PC-3 (cell line): ENCODE measurements at places on chromosomes 13 and 19. TPM values are rescaled to one million over a fixed set of nuclear protein-coding genes. Genes with fewer than 3 reads are reported as not detected.

The NLRP9 gene
- not detected in 2 replicates for total RNA-seq

The ZNF528 gene
- total RNA-seq, result 4.9 and 5.7 TPM in 2 replicates

The ONECUT3 gene
- total RNA-seq, result 1.4 and 2.0 TPM in 2 replicates

The RNF113B gene
- not detected in 2 replicates for total RNA-seq

The STOML3 gene
- total RNA-seq, result not detected in 2 replicates

The CYP2F1 gene
- total RNA-seq, result not detected in 2 replicates

The CEACAM3 gene
- total RNA-seq, result not detected in 2 replicates

The GPR12 gene
- not detected in 2 replicates for total RNA-seq

The ZNF208 gene
- not detected in 2 replicates for total RNA-seq

DNA sequence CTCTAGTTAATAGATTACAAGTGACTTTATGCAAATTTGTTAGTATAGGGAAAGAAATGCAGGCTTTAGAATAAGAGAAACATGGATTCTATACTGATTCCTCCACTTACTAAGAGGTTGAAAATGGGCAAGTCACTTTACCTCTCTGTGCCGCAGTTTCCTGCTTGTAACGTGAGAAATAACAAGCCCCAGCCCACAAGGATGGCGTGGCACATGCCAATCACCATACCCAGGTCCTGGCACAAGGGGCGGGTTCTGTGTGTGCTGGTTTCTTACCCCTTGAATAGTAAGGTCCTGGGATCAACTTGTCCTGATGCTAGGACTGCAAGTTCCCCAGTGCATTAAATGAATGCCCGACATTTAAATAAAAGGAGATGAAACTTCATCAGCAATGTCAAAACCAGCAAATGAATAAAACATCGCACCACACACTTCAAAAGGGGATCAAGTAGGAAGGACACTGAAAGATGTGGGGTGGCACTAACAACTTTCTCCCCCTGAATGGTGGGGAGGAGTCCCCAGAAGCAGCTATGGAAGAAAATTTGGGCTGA, 7.9 kb upstream of the SIGLEC9 start:
- no peaks in the 10 kb centered on the region for H3K36me3 ChIP-seq
- H3K27me3 ChIP-seq, result peaks cover 53% of the 10 kb centered on the region
- DNase-seq, result no peak
- no peak overlapping the region for H3K27ac ChIP-seq

DNA sequence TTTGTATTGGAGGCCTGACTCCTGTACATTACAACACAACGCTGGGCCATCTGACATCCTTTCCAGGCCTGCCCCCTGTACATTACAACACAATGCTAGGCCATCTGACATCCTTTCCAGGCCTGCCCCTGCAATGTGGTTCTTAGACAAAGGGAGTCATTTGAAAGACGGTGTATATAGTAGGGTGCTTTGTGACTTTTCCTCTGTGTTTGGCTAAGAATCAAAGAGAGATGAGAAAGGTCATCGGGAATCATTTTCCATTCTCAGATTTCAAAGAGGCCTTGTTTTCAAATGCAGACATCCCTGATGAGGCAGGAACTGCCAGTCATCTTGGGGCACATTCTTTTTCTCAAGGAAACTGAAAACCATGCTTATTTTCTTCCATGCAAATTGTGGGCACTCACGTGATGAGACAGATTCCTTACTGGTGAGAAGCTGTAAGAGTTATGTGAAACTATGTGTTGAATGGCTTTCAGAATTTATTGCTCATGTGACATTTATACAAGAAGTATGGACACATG, 551.6 kb downstream of the MYO16 start:
- no peak overlapping the region for H3K27ac ChIP-seq
- H3K27me3 ChIP-seq, result no peaks in the 10 kb centered on the region
- H3K4me3 ChIP-seq, result no peak overlapping the region
- no peaks in the 10 kb centered on the region for H3K36me3 ChIP-seq

DNA sequence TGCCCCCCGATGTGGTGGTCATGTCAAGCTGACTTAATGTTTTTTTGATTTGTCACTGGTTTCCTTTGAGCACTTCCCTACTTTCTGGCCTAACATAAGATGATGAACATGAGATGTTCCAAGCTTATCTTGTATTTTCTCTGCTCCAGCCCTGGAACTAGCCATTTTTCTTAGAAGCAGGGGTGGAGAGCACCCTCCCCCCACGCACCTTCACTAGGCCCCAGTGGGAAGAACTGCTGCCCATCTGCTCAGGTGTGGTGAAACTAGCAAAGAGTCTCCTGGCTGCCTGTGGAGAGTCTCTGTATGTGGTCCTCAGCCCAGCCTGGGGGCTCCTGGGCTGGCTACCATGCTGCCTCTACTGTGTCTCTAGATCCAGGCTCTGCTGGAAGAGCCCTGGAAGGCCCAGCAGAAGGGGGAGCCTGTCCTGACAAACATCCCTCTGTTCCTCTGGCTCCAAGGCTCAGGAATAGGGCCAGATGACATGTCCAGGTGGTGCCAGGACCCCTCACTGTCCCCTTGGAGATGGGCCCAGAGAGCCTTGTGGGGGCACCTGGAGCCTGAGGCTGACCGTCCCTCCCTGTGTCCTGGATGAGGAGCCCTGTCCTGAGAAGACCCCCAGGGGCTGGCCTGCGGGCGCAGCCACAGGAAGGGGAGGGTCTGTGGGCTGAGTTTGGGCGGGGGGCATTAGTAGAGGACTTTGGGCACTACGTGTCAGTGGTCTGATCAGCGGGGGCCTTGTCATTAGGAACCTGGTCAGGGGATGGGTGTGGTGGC, 4.8 kb upstream of the ZNF14 start:
- H3K27me3 ChIP-seq, result no peaks in the 10 kb centered on the region
- no peak overlapping the region for H3K27ac ChIP-seq
- H3K4me3 ChIP-seq, result no peak overlapping the region
- H3K4me1 ChIP-seq, result no peaks in the 10 kb centered on the region
- H3K36me3 ChIP-seq, result no peaks in the 10 kb centered on the region

- H3K36me3 ChIP-seq, result no peaks in the 10 kb centered on the region
- DNase-seq, result no peak
- H3K4me1 ChIP-seq, result no peaks in the 10 kb centered on the region
- no peak overlapping the region for H3K27ac ChIP-seq
Measured at GRCh38 chr19:37303591-37304171, 67.2 kb upstream of the ZNF527 start.

DNA sequence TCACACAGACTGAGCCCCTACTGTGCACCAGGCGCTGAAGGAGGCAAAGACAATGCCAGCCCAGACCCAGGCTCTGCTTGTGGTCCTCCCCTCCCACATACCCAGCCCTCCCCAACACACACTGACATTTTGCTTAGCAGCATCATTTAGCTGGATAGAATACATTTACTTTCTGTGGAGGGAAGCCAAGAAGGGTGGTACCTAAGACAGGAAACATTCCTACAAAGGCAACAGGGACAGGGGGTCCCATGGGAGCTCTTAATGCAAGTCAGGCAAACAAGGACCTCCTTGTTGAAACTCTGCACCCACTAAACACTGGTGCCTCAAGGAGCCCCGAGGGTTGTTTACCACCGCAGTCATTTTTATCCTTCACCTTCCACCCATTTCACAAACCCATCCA, 77.0 kb upstream of the ZNF507 start:
- H3K36me3 ChIP-seq, result no peaks in the 10 kb centered on the region
- no peak overlapping the region for H3K4me3 ChIP-seq
- H3K27me3 ChIP-seq, result peaks cover 21% of the 10 kb centered on the region
- no peak for DNase-seq
- no peak overlapping the region for H3K27ac ChIP-seq

- H3K36me3 ChIP-seq, result no peaks in the 10 kb centered on the region
- DNase-seq, result peak; percentile 37
- no peak overlapping the region for H3K27ac ChIP-seq
- H3K4me1 ChIP-seq, result 0 out of 2 replicates have a peak, but pooled peaks cover 4% of the 10 kb centered on the region
- H3K4me3 ChIP-seq, result peak overlapping the region; percentile 58
- H3K27me3 ChIP-seq, result no peaks in the 10 kb centered on the region
Measured at GRCh38 chr19:46404055-46404752, 9.2 kb downstream of the CCDC8 start.

GRCh38 chr13:44140888-44141724, 232.5 kb upstream of the SERP2 start:
- no peaks in the 10 kb centered on the region for H3K27me3 ChIP-seq
- H3K4me1 ChIP-seq, result peaks cover 36% of the 10 kb centered on the region
- no peaks in the 10 kb centered on the region for H3K36me3 ChIP-seq
- no peak for DNase-seq
- H3K27ac ChIP-seq, result peak overlapping the region; percentile 84
- peak overlapping the region; percentile 48; the same call in 1 of the 2 replicates for H3K4me3 ChIP-seq

- H3K27ac ChIP-seq, result peak overlapping the region; percentile 85
- H3K27me3 ChIP-seq, result no peaks in the 10 kb centered on the region
- H3K36me3 ChIP-seq, result peaks cover 11% of the 10 kb centered on the region
- H3K4me1 ChIP-seq, result peaks cover 57% of the 10 kb centered on the region
Measured at GRCh38 chr19:58558623-58559274, 338 bp upstream of the UBE2M start.

GRCh38 chr13:65613004-65613403, 1617.1 kb downstream of the PCDH9 start:
- H3K27ac ChIP-seq, result no peak overlapping the region
- H3K36me3 ChIP-seq, result no peaks in the 10 kb centered on the region
- peak; percentile 13 for DNase-seq
- no peak overlapping the region for H3K4me3 ChIP-seq
- no peaks in the 10 kb centered on the region for H3K27me3 ChIP-seq

- no peaks in the 10 kb centered on the region for H3K27me3 ChIP-seq
- H3K4me3 ChIP-seq, result peak overlapping the region; percentile 92
- peaks cover 19% of the 10 kb centered on the region for H3K4me1 ChIP-seq
- H3K36me3 ChIP-seq, result peaks cover 31% of the 10 kb centered on the region
- DNase-seq, result no peak
Measured at GRCh38 chr19:16627193-16627927, 644 bp downstream of the MED26 start.

GRCh38 chr19:19597809-19598306, 20.6 kb downstream of the PBX4 start:
- no peak for DNase-seq
- H3K27me3 ChIP-seq, result no peaks in the 10 kb centered on the region
- H3K36me3 ChIP-seq, result 0 out of 2 replicates have a peak, but pooled peaks cover 8% of the 10 kb centered on the region
- peaks cover 20% of the 10 kb centered on the region for H3K4me1 ChIP-seq
- H3K27ac ChIP-seq, result no peak overlapping the region
- H3K4me3 ChIP-seq, result no peak overlapping the region

DNA sequence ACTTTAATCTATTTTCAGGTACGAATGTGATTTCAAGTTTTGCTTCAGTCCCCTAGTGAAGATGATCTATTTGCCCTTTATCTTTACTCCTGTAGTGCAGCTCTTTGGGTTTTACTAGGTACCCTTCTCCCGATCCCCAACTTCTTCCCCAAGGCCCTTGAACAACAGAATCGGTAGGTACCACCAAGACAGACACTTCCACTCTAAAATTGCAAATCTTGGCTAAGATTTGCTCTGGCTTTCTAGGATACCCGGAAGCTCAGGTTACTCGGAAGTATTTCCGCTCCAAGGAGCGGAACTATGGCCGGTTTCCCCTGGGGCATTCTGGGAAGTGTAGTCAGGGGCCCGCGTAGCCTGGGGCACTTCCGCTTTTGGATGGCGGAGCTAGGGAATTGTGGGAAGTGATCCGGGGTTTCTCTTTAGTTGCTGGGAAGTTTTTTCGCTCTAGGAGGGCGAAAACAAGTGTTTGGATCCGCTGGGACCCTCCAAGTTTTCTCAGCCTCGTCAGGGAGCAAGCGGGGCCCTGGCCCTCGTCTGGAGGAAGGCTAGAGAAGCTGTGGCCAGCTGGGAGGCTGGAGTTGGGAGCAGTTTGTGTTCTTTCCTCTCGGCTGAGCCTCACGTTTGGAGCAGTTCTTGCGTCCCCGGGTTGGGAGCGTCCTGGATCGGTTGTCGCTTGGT, 5.1 kb upstream of the ZNF227 start:
- H3K4me3 ChIP-seq, result peak overlapping the region; percentile 95
- H3K27me3 ChIP-seq, result no peaks in the 10 kb centered on the region

DNA sequence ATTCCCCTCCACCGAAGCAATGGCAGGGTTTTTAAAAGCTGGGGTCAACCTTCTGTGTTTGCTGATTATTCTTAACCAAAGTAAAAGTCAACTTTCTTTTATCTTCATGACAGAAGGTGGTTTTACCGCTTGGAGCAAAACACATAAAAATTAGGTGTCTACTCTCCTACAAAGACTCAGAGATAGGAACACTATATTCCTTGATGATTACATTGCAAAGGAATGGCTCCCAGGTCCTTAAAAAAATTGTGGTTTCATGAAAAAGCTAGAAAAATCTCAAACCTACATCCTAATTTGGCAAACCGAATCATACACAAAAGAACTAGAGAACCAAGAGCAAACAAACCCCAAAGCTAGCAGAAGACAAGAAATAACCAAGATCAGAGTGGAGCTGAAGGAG, 760.4 kb upstream of the PCDH20 start:
- H3K27me3 ChIP-seq, result no peaks in the 10 kb centered on the region
- H3K4me1 ChIP-seq, result no peaks in the 10 kb centered on the region
- no peak for DNase-seq
- no peaks in the 10 kb centered on the region for H3K36me3 ChIP-seq

DNA sequence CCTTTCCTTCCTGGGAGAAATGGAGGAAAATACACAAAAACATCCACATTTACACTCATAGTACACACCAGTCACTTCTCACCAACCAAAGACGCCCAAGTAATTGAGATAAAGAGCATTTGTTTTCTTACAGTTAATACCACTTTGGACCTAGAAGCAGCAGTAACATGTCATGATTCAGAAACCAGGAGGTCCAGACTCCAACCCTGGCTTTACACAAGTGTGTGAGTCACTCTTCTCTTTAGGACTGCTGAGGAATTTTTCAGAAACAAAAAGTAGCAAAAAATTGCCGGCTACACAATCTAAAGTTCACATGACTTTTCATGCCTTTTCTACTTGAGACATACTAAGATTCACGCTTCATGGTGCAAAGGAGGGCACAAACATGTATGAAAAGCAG, 42.1 kb downstream of the TUBGCP3 start:
- H3K36me3 ChIP-seq, result peaks cover 11% of the 10 kb centered on the region
- no peak for DNase-seq
- H3K27me3 ChIP-seq, result no peaks in the 10 kb centered on the region
- H3K4me3 ChIP-seq, result no peak overlapping the region

GRCh38 chr19:10418485-10419199, 1.7 kb upstream of the PDE4A start:
- no peaks in the 10 kb centered on the region for H3K36me3 ChIP-seq
- no peak overlapping the region for H3K27ac ChIP-seq
- DNase-seq, result no peak
- peaks cover 53% of the 10 kb centered on the region for H3K27me3 ChIP-seq
- peak overlapping the region; percentile 62 for H3K4me3 ChIP-seq

DNA sequence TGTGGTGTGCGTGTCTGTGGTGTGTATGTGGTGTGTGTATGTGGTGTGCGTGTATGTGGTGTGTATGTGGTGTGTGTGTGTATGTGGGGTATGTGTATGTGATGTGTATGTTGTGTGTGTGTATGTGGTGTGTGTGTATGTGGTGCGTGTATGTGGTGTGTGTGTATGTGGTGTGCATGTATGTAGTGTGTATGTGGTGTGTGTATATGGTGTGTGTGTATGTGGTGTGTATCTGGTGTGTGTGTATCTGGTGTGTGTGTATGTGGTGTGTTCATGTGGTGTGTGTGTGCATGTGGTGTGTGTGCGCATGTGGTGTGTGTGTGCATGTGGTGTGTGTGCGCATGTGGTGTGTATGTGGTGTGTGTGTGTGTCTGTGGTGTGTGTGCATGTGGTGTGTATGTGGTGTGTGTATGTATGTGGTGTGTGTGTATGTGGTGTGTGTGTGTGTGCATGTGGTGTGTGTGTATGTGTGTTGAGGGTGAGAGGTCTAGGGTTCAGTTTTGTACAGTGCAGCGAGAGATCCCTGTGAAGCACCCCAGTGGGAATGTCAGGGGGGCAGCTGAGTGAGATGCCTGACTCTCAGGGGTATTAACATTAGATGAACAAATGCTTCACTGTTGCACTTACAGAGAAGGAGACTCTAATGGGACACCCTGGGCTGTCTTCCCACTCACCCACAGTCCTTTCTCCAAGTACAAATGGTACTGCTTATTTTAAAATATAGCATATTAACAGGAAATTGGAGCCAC, 61.3 kb upstream of the MEDAG start:
- H3K4me1 ChIP-seq, result no peaks in the 10 kb centered on the region
- no peaks in the 10 kb centered on the region for H3K27me3 ChIP-seq
- no peaks in the 10 kb centered on the region for H3K36me3 ChIP-seq
- DNase-seq, result no peak
- H3K4me3 ChIP-seq, result no peak overlapping the region
